T follicular helper cell (primary cell): ENCODE measurements at places on chromosomes 16 and 17.

DNA sequence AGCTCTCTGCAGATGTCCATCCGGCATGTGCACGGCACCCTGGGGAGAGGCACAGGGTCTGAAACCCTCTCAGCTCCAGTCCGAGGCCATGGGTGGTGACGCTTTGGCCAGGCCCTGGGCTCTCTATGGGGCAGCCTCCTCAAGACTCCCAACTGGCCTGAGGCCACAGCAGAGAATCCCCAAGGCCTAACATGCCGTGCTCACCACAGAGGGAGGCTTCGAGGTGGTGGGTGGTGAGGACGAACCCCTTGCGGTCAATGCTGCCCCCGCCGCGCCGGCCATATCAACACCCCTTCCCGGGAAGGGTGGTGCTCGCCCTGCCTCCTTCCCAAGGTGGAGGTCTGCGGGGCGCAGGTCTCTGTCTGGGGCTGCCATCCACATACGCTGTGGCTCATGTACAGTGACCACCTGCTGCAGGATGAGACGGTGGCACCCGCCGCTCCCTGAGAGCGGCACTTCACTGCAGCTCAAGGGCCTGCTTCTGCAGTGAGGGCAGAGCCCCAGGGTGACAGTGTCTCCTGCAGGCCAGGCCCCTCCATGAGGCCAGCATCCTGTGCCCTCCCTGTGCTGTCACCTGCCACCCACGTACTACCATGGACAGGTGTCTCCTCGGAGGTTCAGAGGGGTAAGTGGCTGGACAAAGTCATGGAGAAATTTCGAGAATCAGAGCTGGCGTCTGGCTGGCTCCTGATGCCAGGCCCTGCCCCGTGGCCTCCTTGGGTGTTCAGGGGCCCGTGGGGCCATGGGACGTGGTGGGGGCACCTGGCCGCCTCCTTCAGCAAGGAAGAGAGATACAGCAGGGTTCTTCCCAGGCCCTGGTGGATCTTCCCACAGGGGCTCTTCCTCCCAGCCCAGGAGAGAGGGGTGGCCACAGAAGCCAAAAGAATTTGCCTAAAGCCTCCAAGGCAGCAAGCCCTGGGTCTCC, 54.6 kb upstream of the ACSF3 start:
- DNase-seq, result no peak

DNA sequence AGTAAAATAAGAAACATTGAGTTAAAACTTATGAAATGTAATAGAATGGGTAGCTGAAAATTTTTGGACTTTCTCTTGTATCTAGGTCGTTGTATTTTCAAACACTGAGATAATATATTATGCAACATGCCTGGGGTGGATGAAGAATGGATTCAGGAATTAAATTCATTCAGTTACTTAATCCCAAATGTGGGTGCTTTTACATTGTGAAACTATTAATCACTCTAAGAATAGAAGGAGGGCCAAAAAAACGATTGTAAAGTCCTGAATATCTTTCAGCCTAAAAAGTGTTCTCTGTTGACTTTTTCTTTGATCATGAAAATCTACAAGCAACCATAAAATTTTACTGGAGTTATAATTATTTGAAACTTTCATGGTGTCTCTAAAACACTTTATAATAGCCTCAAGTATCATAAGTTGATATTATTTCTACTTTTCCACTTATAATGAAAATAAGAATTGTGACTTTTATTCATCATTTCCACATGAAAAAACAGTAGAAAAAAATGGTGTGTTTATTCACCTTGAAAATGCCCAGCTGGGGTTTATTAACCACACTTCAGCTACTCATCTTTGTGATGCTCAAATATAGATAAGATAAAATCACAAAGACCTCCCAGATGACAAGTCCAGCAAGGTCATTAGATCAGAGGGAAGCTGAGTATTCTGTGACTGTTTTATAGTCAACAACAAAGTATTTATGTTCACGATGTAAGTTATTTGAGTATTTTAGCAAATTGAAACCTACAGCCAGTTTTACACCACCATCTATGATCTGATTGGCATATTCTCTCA, 619.9 kb upstream of the SOX9 start:
- DNase-seq, result no peak

- DNase-seq, result no peak
Measured at GRCh38 chr16:4386451-4386805, 14.8 kb downstream of the VASN start.

DNA sequence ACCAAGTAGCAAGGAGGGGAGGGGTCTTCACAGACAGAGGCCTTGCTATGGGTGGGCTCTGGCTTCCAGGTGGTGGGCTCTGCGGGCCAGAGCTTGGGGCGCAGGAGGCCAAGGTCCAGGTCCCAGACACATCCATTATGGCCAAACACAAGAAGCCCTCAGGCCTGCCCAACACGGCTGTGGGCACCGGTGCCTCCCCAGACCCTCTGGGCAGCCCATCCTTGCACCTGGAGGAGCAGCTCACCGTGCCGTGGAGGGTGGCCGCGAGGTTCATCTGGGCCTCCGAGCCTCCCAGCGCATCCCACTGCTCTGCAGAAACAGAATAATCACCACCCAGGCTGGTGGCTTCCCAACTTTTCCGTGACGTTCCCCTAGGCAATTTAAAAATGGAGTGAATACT, 55.9 kb downstream of the TBC1D16 start:
- no peak for DNase-seq

GRCh38 chr17:50349243-50349600, 3.3 kb downstream of the XYLT2 start:
- no peak for DNase-seq

GRCh38 chr16:54511222-54511731, 224.7 kb upstream of the IRX3 start:
- DNase-seq, result no peak

DNA sequence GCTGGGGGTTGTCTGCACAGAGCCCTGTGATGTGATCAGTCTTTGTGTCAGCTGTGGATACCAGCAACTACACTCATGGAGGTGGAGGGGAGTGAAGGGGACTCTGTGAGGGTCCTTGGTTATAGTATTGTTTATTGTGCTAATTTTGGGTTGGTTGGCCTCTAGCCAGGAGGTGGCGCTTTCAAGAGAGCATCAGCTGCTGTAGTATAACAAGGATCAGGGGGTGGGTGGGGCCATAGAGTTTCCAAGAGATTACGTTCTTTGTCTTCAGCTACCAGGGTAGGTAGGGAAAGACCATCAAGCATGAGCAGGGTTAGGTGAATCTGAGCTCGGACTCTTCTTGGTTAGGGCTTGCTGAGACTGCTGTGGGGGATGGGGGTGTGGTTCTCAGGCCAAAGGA, 97.1 kb upstream of the HS3ST3A1 start:
- no peak for DNase-seq

DNA sequence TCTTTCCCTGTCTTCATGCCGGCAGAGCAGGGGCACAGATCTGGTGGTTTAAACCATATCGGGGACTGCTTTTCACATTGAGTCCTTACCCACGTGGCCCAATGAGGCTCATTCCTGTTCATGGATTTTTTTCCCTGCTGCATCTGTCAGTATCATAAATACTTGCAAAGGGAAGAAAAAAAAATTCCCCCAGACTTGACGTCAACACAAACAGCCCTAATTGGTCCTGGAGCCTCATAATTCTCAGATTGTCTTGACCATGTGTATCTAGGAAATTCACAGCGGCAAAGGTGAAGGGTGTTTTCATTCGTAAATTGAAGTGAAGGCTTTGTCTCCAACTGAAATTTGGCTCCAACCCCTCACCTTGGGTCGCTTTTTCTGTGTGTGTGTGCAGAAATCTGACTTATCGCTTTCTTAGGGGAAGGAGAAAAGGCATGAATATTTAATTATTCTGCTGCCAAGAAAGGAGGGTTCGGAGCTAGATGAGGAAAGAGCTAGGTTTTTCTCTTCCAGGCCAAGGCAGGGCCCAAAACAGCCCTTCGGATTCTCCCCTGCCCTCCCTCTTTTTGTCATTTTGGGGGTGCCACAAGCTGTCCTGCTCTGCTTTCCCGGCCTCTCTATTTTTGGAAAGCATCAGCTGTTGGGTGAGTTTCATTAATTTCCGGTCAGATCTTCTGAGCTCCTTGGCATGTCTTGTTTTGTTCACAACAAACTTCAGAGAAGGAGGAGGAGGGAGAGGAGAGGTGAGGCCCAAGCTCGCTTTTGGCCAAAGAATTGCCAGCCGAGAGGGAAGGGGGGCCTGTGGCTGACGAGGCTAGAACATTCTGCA, 17.8 kb upstream of the CIBAR2 start:
- no peak for DNase-seq

- no peak for DNase-seq
Measured at GRCh38 chr16:31243734-31244670, 15.8 kb upstream of the ITGAM start.

DNA sequence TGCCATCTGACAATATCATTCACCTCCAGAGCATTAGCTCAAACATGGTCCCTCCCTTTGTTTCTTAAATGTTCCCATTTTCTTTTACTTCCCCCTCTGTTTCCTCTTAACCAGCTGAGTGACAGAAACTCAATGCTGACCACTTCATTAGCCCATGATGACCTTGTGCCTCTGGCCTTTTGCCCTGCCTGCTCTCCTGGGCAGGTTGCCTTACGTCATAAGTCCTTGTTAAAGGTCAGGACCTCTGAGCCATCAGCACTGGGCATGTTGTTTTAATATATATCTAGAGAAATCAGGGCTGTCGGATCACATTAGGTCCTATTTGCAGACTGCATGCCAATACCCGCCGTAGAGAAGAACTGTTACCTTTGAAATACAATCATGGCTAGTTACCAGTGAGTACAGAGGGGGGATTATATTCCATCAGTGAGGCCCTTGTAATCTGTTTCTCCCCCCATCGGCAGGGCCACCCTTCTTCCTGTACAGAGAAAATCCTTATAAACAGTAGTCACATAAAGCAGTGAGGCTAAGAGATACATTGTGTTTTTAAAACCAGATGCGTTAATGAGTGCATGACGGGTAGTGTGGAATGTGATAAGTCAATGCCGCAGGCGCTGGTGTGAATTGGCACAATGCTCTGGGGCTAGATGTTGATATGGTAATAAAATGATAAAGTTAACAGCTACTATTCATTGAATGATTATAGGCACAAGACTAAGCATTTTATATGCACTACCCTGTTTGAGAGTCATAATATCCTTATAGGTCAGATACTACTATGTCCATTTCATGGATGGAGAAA, 94.3 kb upstream of the ZFHX3 start:
- no peak for DNase-seq

GRCh38 chr16:65809627-65810026, 556.9 kb upstream of the CDH5 start:
- no peak for DNase-seq

DNA sequence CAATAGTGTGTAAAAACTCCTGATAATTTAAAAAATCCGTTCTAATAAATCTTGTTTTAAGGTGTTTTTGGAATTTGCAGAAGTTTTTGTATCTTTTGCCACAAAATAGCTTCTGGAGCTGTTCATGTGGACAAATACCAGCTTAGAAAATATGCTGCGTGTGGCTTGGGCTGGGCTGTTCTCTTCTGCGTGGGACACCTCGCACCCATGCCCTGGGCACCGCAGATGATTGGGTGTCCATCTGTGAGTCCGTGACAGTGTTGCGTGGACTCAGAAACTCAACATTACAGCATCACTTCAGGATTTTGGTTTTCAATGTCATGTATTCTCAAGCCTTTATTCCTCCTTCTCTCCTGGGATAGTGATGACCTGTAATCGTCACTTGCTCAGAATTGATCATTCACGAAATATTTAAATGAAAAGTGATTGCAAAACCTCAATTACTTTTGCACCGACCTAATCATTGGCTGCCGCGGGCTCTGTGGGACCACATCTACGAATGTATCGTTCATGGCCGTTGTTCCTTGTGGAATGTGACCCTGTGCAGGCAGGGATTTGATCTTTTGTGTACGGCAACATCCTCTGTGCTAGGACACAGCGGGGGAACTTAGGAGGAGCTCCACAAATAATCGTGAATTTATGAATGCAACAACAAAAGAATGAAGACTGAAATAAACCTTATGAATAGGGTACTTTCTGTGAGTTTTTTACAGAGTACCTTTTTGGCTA, 210.3 kb upstream of the FOXF1 start:
- DNase-seq, result no peak

DNA sequence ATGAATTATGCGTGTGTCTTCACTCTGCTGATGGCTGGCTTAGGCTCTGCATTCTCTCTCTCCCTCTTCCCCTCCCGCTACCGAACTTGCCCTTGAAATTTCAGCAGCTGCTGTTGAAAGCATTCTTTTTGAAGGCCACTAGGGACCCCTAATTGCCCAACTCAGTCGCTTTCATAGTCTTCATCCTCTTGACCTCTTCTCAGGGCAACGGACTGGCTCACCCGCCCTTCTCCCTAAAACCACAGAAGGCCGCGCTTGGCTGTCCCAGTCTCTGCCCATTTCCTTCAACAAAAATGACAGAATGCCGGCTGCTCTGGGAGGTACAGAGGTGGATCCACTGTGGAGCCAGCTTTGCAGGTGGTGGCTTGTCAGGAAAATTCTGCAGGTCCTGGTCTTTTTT, 21.0 kb upstream of the FMNL1 start:
- no peak for DNase-seq

GRCh38 chr16:84732674-84733352, 33.0 kb downstream of the USP10 start:
- no peak for DNase-seq

DNA sequence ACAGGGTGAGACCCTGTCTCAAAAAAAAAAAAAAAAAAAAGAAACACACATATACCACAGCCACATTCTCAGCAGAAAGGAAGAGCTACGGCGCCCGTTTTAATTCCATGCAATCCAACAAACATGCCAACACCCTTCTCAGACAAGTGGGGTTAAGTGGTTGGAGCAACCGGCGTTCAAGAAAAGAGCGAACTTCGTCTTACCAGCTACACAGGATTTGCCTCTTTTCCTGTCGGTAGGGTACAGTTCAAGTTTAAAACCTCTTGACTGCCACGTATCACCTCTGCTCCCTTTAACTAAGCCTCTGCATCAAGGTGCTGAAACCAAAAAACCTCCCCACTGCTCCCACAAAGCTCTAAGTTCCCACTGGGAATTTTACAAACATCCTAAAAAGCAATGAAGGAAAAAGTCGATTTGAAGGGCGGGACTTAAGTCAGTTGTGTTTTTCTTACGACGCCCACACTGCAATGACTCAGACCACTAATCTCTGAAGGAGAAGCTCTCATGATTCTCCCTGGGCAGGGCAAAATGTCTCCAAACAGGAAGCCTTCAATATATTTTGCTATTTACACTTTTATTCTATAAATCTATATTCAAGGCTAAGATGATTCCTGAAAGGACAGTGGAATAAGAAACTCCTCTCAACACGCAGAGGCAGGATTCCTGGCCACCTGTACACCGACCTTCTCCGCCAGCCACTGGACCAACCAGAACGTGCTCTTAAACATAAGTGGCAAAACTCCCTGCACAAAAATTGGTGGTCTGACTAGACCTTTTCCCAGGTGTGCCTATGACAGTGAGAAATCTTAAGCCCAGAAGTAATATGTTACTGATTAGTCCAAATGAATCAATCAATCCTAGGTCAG, 18.8 kb downstream of the SRP68 start:
- DNase-seq, result no peak

- no peak for DNase-seq
Measured at GRCh38 chr16:21560462-21560861, 38.9 kb upstream of the METTL9 start.

- peak; percentile 75 for DNase-seq
Measured at GRCh38 chr16:88803264-88803987, at the start of gene CDT1. Gene CDT1 (plus strand): TSS chr16:88803789. CDS start chr16:88803832, 43 bp downstream.

GRCh38 chr17:43701318-43701743, 39.6 kb upstream of the MEOX1 start:
- no peak for DNase-seq
